ENCODE measurements at places on chromosomes 3 and 15. TPM values are rescaled to one million over a fixed set of nuclear protein-coding genes. Genes with fewer than 3 reads are reported as not detected.
A peak's percentile ranks its signal among the peaks of the same experiment; 100 is the strongest.

DNA sequence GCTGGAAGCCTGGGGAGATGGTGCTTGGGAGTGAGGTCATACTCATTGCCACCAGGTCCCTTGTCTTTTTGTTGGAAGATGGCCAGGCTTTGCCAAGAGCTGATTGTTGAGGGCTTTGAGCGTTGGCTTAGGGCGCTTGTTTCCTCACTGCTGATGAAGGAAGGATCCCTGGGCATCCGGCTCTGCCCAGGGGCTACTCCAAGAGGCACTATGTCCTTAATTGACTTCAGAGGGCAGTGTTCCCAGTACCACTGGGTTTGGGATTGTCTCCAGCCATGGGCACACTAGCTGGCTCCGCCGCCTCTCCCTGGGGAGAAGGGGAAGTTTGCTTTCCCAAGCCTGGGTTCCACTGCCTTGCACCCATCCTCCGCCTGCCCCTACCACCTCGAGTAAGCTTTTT, 57.2 kb upstream of the RGMA start:
- peaks cover 8% of the 10 kb centered on the region for H3K27me3 ChIP-seq
- H3K4me3 ChIP-seq = no peak overlapping the region
- no peak for DNase-seq
- no peaks in the 10 kb centered on the region for H3K36me3 ChIP-seq

- no peak for DNase-seq
- no peaks in the 10 kb centered on the region for H3K4me1 ChIP-seq
- no peak overlapping the region for H3K27ac ChIP-seq
- H3K4me3 ChIP-seq = no peak overlapping the region
- no peaks in the 10 kb centered on the region for H3K27me3 ChIP-seq
Observed at GRCh38 chr3:8103954-8104353, 397.7 kb upstream of the LMCD1 start.

DNA sequence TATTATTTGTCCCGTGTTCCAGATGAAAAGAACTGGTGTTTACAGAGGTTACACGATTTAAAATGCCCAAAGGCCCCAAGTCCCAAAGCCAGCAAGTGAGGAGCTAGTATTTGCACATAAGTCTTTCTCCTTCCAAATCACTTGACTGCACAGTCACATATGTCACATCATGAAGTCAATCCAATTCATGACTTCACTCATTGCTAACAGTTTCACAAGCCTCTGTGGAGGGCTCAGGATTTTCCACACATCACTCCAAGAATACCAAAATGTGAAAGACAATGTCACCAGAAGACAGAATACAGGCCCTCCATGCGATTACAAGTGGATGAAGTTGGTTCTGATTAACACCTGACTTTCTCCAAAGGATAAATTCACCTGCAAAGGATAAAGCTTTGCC, 283.1 kb upstream of the UBE2E2 start:
- no peak for DNase-seq
- no peak overlapping the region for H3K4me3 ChIP-seq

DNA sequence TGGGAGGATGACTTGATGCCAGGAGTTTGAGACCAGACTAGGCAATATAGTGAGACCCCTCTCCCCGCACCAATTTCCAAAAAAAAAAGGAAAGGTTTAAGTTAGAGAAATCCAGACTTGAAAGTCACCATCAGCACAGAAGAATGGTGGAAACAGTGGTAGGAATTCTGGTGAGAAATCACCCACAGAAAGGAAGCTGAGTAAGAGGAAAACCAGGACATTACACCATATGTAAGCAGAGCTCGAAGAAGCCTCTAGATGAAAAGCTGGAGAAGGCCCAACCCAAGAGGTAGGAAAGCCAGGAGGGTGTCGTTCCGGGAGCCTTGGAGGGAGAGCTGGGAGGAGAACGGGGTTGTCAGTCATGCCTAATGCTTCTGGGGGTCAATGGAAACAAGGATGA, 40.5 kb downstream of the RASGRP1 start:
- H3K4me1 ChIP-seq = no peaks in the 10 kb centered on the region
- no peak overlapping the region for H3K27ac ChIP-seq
- no peaks in the 10 kb centered on the region for H3K27me3 ChIP-seq

DNA sequence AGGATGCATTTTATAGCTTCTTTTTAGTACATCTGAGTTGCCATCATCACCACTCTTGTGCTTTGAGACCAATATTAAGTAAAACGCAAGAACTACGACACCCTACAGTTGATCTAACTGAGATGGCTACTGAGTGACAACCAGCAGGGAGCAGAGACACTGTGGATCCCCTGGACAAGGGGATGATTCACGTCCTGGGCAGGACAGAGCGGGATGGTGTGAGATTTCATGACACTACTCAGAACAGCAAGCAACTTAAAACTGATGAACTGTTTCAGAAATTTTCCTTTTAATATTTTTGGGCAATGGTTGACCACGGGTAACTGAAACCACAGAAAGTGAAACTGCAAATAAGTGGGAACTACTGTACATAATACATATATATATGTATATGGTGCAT, 299.2 kb downstream of the ADAMTS17 start:
- DNase-seq = no peak
- no peak overlapping the region for H3K4me3 ChIP-seq
- H3K27me3 ChIP-seq = no peaks in the 10 kb centered on the region
- no peak overlapping the region for H3K27ac ChIP-seq
- H3K4me1 ChIP-seq = peaks cover 6% of the 10 kb centered on the region

DNA sequence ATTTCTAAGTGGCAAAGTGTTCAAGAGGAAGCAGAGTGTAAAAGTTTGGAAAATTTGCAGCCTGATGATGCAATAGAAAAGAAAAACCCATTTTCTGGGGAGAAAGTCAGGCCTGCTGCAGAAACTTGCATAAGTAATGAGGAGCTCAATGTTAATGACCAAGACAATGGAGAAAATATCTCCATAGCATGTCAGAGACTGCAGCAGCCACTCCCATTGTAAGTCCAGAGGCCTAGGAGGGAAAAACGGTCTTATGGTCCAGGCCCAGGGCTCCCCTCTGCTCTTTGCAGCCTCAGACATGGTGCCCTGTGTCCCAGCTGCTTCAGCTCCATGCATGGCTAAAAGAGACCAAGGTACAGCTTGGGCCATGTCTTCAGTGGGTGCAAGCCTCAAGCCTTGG, 96.6 kb upstream of the GMNC start:
- no peak overlapping the region for H3K27ac ChIP-seq
- no peaks in the 10 kb centered on the region for H3K27me3 ChIP-seq
- no peak overlapping the region for H3K4me3 ChIP-seq
- no peaks in the 10 kb centered on the region for H3K36me3 ChIP-seq

- H3K36me3 ChIP-seq = no peaks in the 10 kb centered on the region
- no peaks in the 10 kb centered on the region for H3K27me3 ChIP-seq
- H3K4me3 ChIP-seq = no peak overlapping the region
- DNase-seq = no peak
Observed at GRCh38 chr3:34237946-34238345, 439.5 kb downstream of the PDCD6IP start.

GRCh38 chr15:73119478-73119877, 67.2 kb downstream of the NEO1 start:
- H3K27me3 ChIP-seq = no peaks in the 10 kb centered on the region
- H3K4me1 ChIP-seq = no peaks in the 10 kb centered on the region
- H3K27ac ChIP-seq = no peak overlapping the region
- H3K4me3 ChIP-seq = no peak overlapping the region

GRCh38 chr15:64775551-64776401, at the start of gene RBPMS2:
RBPMS2 (minus strand) TSS chr15:64775589; CDS start chr15:64775319, 270 bp downstream.
- no peak for DNase-seq
- peak within 1 kb of the TSS; percentile 74 for H3K27ac ChIP-seq
- H3K27me3 ChIP-seq = no peaks in the 10 kb centered on the region
- H3K4me1 ChIP-seq = peaks cover 28% of the 10 kb centered on the region

- peaks cover 42% of the 10 kb centered on the region for H3K36me3 ChIP-seq
- H3K27me3 ChIP-seq = no peaks in the 10 kb centered on the region
- no peak for DNase-seq
Observed at GRCh38 chr3:32146746-32147211, 40.4 kb downstream of the GPD1L start.

- no peaks in the 10 kb centered on the region for H3K4me1 ChIP-seq
- DNase-seq = no peak
- H3K27ac ChIP-seq = no peak overlapping the region
- peaks cover 5% of the 10 kb centered on the region for H3K27me3 ChIP-seq
- H3K4me3 ChIP-seq = no peak overlapping the region
- H3K36me3 ChIP-seq = no peaks in the 10 kb centered on the region
Observed at GRCh38 chr15:93359425-93360131, 270.6 kb upstream of the RGMA start.

- H3K27ac ChIP-seq = no peak overlapping the region
- H3K36me3 ChIP-seq = no peaks in the 10 kb centered on the region
- DNase-seq = no peak
- no peak overlapping the region for H3K4me3 ChIP-seq
- H3K27me3 ChIP-seq = no peaks in the 10 kb centered on the region
- no peaks in the 10 kb centered on the region for H3K4me1 ChIP-seq
Observed at GRCh38 chr3:107402214-107402613, 25.0 kb downstream of the CCDC54 start.

DNA sequence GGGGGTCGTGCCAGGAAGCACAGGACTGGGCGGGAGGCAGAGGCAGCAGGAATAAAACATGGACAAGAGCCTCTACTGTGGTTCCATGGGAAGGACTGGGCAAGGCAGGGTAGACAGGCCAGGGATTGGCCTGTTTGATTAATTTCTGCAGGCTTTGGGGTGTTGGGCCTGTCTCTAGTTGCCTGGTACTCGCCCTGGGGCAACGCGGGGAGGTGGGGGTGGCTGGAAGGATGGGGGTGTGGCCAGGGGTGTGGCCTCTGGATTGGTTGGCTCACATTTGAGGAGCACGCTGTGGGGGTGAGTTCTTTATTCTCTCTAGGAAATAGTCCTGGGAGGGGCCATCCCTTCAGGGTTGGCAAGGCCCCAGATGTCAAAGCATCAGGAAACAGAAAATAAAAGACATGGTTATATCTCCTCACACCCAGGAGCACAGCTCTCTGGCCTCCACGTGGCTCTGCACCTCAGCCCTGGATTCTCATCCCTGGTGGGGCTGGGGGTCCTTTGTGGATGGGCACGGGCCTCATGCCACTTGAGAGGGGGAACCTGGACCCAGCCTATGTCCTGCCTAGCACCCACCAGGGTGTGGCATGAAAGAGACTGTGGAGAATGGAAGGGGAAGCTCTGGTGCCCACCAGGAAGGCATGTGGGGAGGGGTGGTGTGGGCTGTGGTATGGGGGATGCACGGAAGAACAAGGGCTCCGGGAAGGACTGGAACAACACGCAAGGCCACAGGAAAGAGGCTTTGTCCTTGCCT, 223.0 kb upstream of the LYSMD4 start:
- DNase-seq = peak; percentile 70
- no peak overlapping the region for H3K27ac ChIP-seq
- no peak overlapping the region for H3K4me3 ChIP-seq
- no peaks in the 10 kb centered on the region for H3K36me3 ChIP-seq
- peaks cover 4% of the 10 kb centered on the region for H3K4me1 ChIP-seq
- H3K27me3 ChIP-seq = no peaks in the 10 kb centered on the region

- no peaks in the 10 kb centered on the region for H3K27me3 ChIP-seq
- no peaks in the 10 kb centered on the region for H3K4me1 ChIP-seq
- no peak for DNase-seq
- peak overlapping the region; percentile 47 for H3K27ac ChIP-seq
Observed at GRCh38 chr15:38130740-38131498, 121.7 kb upstream of the SPRED1 start.

CHP1 gene
- total RNA-seq = 57.0 TPM

RAB6B gene
- total RNA-seq = 20.2 TPM

ST3GAL6 gene
- 15.7 TPM for total RNA-seq

ITPKA gene
- 0.51 TPM for total RNA-seq
